GOT3 (cell line): ENCODE measurements at places on chromosomes 11 and 22.

- DNase-seq: no peak
Observed at GRCh38 chr11:20452585-20452984, 65.1 kb downstream of the PRMT3 start.

GRCh38 chr11:48384670-48385069 lies 18.4 kb upstream of the OR4C5 start:
- no peak for DNase-seq

GRCh38 chr11:119589001-119589400 lies 140.0 kb downstream of the NECTIN1 start:
- no peak for DNase-seq

DNA sequence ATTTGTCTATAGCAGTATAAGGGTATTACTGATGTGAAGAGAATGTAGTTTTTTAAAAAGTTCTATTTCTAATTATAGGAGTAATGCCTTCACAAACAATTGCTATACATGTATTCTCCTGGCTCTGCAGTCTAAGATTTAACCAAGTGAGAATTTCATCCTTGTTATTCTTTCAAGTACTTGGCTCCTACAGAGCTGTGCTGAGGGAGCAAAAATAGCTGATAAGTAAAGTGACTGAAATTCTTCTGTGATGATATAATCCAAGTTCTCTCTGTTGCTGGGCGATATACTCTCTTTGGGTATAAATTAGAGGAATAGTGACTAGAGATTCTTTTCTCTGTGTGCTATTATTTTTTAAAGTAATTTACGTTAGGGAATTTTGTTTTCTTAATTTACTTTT lies 68.0 kb downstream of the PGR start:
- no peak for DNase-seq

- DNase-seq: no peak
Observed at GRCh38 chr22:45540122-45540521, 37.4 kb downstream of the FBLN1 start.

GRCh38 chr11:66881927-66882452 lies 25.1 kb downstream of the LRFN4 start:
- no peak for DNase-seq

DNA sequence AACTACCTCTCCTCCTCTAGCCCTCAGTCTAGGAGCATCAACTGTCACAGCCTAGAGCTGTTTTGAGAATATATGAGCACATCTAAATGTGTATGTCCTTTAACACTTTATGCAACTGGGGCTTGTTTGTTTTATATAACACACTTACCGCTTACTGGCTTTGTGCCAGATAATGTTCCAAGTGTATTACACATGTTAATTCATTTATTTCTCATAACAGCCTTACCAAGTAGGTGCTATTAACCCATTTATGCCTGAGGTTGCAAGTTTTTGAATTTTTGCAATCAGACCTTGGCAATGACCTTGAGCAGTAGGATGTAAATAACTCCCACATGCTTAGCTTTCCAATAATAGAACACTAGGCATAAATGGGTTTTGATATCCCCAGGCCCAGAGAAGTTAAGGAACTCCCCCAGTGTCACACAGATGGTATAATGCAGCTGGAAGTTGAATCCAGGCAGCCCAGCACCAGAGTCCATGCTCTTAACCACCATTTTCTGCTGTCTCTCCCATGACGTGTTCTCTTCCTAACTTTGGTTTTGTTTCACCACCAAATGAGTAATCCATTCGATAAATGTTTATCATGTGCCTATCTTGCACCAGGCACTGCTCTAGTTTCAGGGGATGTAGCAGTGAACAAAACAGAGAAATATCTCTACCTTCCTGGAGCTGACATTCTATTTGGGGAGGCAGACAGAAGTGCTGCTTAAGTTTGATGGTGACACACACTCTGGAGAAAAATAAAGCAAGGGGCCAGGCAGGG lies 23.1 kb downstream of the PRDM11 start:
- no peak for DNase-seq

GRCh38 chr22:17446698-17447097 lies 77.4 kb downstream of the CECR2 start:
- DNase-seq: no peak

DNA sequence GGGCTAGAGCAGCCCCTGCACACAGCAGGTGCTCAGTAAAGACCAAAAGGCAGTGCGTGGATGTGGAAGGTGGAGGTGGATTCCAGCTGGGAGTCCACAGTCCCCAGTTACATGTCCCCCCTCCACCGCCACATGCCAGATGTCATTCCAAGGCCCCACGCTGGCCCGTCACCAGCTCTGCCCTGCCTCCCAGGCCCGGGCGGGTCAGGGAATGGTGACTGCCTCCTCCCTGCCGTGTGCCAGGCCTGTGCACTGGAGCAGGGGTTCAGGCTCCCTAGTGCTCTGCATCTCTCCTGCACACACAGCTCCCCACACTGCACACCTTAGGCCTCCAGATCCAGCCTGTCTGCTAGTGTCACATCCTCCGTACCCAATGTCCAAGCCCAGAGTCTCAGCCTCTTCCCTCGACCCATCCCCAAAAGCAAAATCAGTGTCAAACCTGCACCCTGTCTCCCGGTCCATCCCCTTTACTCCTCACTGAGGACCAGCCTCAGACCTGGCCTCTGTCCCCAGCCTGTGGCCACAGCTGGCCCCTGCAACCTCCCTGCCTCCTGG lies 40.2 kb upstream of the PRODH start:
- DNase-seq: no peak

DNA sequence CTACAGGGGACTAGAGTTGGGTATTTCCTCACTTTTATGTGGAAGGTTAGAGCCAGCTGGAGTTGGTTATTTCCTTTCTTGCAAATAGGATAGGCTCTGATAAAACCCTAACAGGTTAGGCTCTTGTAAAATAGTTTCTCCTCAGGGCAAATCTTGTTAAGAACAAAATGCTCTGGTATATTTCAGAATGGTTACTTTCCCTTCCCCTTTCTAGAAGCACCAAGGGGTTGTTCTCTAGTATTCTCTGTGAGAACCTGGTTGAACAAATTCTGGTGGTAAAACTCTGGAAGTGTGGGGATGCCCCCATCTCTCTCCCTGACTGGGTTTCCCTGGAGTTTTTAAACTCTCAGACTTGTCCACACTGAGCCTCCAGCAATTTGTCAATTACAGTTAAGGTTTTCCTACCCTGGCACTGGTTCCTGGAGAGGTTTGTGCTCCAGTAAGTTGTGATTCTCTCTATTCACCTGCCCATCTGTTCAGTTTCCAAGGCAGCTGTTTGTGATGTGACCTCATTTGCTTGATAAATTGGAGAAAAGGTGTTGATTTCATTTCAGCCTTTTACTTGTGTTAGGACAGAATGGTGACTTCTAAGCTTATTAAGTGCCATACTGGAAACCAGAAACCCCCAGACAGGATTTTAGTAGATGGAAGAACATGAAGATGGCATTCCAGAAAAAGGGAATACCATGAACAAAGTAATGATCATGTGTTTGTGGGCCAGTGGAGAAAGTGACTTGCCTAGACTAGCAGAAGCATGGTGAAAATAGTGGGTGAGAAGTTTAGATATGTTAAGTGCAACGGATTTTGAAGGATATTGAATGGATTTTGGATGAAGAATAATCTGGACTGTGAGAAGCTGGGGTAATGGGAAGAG lies 64.6 kb downstream of the EXT2 start:
- no peak for DNase-seq

GRCh38 chr11:112670806-112671570 lies 290.2 kb upstream of the NCAM1 start:
- no peak for DNase-seq

DNA sequence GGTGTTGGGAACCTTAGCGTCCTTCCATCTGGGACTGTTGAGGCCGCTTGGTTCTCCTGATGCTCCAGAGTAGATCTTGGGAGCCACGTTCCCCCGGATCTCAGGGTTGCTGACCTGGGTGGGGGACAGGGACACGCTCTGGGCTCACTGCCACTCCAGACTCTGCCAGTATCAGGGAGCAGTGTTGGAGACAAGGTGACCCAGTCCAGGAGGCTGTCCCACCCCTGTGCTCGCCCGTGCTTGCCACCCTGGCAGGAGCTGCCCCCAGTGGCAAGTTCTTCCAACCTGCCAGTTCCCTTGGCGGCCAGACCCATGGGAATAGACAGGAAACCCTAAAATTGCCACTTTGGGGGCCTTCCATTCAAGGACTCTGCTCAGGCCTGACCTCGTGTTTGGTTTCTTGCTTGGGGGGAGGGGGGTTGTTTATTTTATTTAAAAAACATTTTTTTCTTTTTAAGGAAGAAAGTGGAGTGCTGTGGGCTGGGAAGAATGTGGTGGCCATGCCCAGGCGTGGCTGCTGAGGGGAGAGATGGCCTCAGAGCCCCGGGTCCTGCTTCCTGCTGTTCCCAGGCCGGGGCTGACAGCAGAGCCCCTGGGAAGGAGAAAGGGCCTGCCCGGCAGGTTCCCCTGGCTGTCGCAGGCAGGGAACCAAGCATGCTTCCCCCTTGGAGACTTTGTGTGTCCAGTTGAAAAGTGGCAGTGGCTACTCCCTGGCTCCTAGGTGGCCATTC lies 7.2 kb downstream of the GRK2 start:
- no peak for DNase-seq

DNA sequence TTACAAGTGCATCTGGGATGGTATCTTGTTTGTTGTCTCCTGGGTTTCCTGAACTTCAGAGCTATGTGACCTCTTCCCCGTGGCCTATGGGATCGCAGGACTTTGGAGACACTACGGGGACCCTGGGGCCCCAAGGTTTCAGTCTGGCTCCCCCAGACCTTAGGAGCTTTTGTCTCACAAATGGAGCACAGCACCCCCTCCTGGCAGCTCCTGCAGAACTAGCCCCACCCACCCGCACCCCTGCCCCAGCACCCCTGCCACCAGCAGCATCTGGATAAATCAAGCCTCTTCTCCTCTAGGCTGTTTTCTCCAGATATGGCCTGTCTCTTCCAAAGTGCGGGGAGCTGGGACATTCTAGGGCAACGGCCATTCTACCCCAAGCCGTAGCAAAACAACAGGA lies 10.4 kb downstream of the RCOR2 start:
- DNase-seq: no peak

DNA sequence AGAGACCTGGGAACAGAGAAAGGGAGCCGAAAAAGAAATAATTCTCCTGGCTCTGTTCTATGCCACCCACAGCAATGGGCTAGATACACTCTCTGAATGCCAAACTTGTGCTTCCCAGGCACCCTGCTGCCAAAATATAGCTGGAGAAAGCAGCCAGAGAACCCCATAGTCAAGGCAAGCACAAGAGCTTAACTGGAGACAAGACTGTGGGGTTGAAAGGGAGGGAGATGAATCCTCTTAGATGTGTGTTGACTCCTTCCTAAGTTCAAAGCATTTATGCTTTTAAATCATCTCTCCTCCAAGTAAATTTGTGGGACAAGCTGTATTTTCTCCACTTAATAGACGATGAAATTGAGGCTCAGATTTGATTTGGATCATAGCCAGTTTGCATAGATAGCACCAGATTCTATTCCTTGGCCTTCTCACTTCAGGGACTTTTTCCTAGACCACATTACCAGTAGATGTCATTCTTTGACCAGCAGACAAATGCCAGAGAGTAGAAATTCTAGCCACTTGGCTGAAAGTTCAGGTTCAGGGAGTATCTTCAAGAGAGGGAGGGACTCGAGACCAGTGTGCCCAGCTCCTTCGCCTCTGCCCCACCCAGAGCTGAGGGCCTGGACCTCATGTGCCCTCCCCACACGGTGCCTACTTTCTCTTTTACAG lies 16.5 kb upstream of the ETS1 start:
- DNase-seq: no peak

- no peak for DNase-seq
Observed at GRCh38 chr11:30370164-30370563, 47.3 kb downstream of the ARL14EP start.

DNA sequence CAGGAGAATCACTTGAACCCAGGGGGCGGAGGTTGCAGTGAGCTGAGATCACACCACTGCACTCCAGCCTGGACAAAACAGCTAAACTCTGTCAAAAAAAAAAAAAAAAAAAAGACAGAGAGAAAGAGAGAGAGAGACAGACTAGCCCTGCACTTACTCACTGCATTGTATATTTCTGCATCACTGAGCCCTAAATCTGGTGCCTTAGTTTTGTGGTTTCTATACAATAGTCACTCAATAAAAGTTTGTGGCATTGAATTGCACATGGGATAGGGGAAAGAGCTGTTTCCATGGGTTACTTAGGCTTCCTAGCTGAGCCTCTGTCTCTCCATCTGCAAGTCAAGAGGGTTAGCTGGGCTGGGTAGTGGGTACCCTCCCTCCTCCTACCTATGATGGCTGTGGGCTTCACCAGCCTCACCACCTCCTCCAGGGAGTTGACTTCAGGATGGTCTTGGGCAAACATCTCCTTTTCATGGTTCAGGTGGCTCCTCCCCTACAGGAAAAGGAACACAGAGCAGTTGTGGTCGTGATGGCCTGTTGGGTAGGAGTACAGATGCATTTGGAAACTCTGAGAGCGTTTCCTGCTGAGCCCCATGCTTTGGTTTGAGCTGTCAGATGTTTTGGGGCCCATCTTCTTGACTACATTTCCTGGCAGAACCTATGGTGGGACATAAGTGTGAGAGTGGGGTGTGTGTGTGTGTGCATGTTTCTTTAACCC lies 73.2 kb downstream of the CCDC81 start:
- DNase-seq: no peak

DNA sequence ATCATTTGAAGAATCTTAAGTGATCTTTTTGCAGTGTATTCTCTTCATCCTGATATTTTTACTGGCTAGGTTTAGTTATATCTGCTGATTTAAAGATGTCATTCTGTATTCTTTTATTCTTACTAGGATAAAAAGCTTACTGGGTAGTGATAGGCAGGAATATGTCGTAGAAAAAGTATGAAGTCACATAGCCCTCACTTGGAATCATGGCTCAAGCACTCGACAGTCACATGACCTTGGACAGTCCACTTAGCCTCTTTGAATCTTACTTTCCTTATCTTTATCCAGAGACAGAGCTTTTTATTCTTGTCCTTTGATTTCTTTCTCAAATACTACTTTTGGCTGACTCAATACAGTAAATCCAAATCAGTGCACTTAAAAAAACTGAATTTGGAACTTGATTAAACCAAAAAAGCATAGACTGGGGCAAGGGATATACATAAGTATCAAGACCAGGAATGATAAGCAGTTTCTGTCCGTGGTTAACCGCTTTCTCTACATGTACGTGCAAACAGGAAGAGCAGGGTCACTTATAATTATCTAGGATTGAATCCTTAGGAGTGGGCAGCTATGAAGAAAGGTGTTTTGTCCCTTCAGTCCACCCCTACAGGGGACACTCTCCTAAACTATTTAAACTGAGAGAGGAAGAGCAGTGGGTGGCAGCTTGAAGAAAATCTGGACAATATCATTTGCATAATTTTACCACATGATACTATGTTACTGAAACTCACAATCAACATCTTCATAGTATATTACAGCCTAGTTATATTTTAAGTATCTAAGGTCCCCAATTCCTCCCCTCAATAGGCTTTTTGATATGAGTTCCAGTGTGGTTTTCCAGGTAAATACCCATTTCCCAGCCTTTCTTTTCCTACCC lies 8.0 kb downstream of the MMP7 start:
- DNase-seq: no peak

GRCh38 chr22:41542224-41542623 lies 2.0 kb downstream of the POLR3H start:
- no peak for DNase-seq

GRCh38 chr22:33350961-33351360 lies 292.8 kb upstream of the SYN3 start:
- DNase-seq: no peak

- no peak for DNase-seq
Observed at GRCh38 chr11:92875473-92875872, 94.0 kb upstream of the MTNR1B start.

GRCh38 chr22:38923463-38924346 lies 33.7 kb upstream of the APOBEC3A start:
- peak; percentile 30 for DNase-seq
